ENCODE measurements at places on chromosomes 5 and 9.

GRCh38 chr9:124894741-124895170 is 32.8 kb downstream of the ARPC5L start:
- DNase-seq = no peak

DNA sequence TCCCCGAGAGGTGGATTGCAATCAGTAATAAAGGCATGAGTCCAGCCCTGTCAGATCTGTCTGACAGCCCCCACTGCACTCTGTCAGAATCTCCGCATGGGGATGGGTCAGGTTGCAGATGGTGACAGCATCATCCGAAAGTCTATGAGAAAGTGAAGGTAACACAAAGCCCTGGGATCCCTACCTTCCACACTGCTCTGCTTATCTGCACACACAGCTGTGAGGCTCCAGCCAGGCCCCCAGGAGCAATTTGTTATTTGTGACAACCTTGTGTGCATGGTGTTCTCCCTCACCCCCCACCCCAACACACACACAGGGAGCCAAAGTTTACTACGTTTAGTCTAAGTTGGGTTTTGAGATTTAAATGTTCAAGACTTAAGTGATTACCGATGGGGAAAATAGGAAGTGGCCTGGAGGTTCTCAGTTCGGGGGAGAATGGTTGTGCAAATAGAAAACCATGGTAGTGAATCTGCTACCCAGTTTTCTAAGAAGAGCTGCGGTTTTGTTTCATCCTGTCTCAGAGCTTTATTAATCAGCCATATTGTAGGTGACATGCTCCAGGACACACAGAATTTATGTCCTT is 92.7 kb downstream of the SV2C start:
- DNase-seq = no peak

GRCh38 chr5:41637869-41638268 is 127.5 kb upstream of the PLCXD3 start:
- DNase-seq = no peak

DNA sequence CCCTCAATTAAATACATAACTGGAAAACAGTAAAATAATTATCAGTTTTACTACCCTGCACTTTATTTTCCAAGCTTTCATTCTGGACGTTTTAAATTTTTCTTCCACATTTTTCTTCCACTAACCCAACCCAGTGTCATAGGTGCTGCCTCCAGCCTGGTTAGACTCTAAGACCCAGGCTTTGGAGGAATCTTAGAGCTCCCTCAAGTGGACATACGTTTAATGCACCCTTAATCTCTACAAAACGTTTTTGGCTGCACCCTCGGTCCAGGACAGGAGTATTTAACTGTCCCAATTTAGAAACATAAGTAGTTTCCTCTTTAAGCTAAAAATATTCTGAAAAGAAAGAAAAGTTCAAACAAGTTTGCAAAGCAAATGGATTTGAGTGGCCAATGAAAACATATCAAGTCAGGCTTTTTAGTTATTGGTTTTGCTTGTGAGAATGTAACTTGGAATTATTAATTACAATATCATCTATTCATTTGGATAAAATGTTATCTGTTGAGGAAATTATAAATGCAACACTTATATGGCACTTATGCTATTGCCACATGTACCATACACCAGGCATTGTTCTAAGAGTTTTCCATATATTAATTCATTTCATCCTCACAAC is 38.9 kb downstream of the CDH6 start:
- DNase-seq = no peak
